ENCODE measurements at places on chromosomes 3 and 15. TPM values are rescaled to one million over a fixed set of nuclear protein-coding genes. Genes with fewer than 3 reads are reported as not detected.

FOXB1 gene
- not detected for polyA plus RNA-seq

CCRL2 gene
- polyA plus RNA-seq: not detected

UACA gene
- 0.10 TPM for polyA plus RNA-seq

ARL14 gene
- polyA plus RNA-seq: not detected

GNB5 gene
- polyA plus RNA-seq: 89.6 TPM

CEP19 gene
- 43.1 TPM for polyA plus RNA-seq

WNT5A gene
- 0.59 TPM for polyA plus RNA-seq

MRPL3 gene
- polyA plus RNA-seq: 107 TPM

NPAP1 gene
- 0.40 TPM for polyA plus RNA-seq

SAMMSON gene
- not detected for polyA plus RNA-seq

SOX14 gene
- not detected for polyA plus RNA-seq

PSMD6 gene
- 150 TPM for polyA plus RNA-seq

SLC15A2 gene
- polyA plus RNA-seq: 1.6 TPM

RETNLB gene
- polyA plus RNA-seq: not detected

GLDN gene
- 1.8 TPM for polyA plus RNA-seq

AADACL2 gene
- not detected for polyA plus RNA-seq

CCDC33 gene
- 1.4 TPM for polyA plus RNA-seq

LRRC15 gene
- polyA plus RNA-seq: not detected

PATL2 gene
- not detected for polyA plus RNA-seq

GPR15 gene
- not detected for polyA plus RNA-seq

RCN2 gene
- polyA plus RNA-seq: 400 TPM

CNTN4 gene
- 13.9 TPM for polyA plus RNA-seq

PDZRN3 gene
- 1.1 TPM for polyA plus RNA-seq

DUOXA2 gene
- not detected for polyA plus RNA-seq

MCTP2 gene
- not detected for polyA plus RNA-seq

SPATA12 gene
- polyA plus RNA-seq: not detected

RAB6B gene
- 60.8 TPM for polyA plus RNA-seq

USF3 gene
- polyA plus RNA-seq: 15.4 TPM

CCR2 gene
- not detected for polyA plus RNA-seq

SKOR1 gene
- 0.81 TPM for polyA plus RNA-seq

SYNM gene
- 7.2 TPM for polyA plus RNA-seq

SRGAP3 gene
- polyA plus RNA-seq: 31.5 TPM

SPESP1 gene
- not detected for polyA plus RNA-seq
